CD4-positive, alpha-beta T cell treated with Interleukin-15 for 4 hours (primary cell): ENCODE measurements at places on chromosomes 12 and 14.

DNA sequence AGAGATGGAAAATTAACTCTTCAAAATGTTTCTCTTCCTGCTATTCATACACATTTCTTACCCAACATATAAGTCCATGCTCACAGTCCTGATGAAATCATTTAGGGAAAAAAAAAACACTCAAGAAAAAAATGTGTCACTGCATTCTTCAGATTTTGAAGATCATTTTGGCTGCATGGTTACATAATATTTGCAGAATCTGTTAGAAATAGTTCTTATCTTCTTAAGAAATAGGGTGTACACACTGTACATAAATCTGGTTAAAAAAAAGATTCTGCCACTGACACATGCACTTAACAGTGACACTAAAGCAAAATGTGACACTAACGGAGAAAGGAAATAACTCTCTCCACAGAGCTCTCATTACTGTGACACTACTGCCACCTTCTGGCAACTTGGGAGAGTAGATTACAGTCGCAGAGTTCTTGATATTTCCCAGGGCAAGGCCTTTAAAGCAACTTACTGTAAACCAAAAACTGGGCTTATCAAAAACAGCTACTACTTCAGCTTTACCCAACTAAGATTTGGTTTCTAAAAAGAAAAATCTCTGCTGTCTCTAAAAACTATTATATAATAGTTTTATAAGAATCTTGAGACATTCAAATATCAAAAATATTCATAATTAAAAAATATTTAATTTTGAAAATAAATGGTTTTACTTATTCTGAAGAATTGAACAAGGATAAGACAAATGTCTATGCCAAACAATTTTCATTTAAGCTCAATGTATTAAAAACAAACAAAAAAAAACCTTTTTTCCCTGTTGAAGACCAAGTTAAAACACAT is 65.0 kb downstream of the SETD3 start:
- DNase-seq = peak; percentile 84

GRCh38 chr12:22551624-22552023 is 7.3 kb upstream of the C2CD5 start:
- DNase-seq = no peak

DNA sequence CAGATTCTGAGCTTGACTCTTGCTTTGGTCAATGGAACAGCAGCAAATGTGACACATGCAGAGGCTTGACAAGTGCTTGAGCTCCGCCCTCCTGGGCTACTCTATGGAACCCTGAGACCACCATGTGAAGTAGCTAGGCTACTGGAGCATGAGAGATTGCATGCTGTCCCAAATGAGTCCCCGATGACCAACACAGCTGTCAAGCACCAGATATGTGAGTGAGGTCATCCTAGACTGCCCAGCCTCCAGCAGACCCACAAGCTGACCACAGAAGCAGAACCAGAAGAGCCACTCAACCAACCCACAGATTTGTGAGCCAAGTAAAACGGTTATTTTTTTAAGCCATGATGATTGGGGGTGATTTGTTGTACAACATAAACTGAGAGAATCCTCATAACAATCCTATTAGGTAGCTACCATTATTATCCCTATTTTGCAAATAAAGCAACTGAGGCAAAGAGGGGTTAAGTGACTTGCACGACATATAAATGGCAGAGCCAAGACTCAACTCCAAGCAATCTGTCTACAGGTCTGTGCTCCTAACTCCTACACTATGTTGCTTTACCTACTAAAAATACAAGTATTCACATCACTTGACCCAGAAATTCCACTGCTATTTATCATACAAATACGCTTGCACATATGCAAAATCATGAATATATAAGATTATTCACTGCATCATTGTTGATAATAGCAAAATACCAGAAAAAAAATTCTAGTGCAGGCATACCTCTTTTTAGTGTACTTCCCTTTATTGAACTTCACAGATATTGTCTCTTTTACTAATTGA is 136.2 kb downstream of the NDUFA12 start:
- DNase-seq = no peak

- no peak for DNase-seq
These were observed 184.3 kb downstream of the CCDC91 start for GRCh38 chr12:28374556-28374955.

GRCh38 chr12:3236345-3237187 is 159.4 kb downstream of the TSPAN9 start:
- DNase-seq = no peak

- no peak for DNase-seq
These were observed 4.3 kb downstream of the RNF212B start for GRCh38 chr14:23242076-23242475.

- DNase-seq = no peak
These were observed 164.3 kb downstream of the KTN1 start for GRCh38 chr14:55744321-55744720.

- DNase-seq = no peak
These were observed 3.0 kb downstream of the NAB2 start for GRCh38 chr12:57091638-57092528.

GRCh38 chr12:128994856-128995255 is 141.6 kb downstream of the GLT1D1 start:
- DNase-seq = no peak

DNA sequence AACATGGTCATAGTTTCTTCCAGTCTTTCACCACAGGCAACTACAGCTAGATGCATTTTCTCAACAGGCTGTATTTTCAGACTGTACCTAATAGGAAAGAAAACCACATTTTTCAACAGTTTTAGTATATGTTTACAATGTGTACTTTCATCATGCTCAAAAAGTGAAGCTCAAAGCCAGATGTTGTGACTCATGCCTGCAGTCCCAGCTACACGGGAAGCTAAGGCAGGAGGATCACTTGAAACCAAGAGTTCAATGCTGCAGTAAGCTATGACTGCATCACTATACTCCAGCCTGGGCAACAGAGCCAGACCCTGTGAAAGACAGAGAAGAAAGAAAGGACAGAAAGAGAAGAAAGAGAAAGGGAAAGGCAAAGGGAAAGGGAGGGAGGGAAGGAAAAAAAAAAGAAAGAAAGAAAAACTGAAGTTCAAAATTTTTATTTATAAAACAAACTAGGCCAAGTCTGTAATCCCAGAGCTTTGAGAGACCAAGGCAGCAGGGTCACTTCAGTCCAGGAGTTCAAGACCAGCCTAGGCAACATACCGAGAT is 25.5 kb downstream of the GXYLT1 start:
- DNase-seq = no peak

- no peak for DNase-seq
These were observed 18.2 kb upstream of the CACNA2D4 start for GRCh38 chr12:1936406-1937320.

DNA sequence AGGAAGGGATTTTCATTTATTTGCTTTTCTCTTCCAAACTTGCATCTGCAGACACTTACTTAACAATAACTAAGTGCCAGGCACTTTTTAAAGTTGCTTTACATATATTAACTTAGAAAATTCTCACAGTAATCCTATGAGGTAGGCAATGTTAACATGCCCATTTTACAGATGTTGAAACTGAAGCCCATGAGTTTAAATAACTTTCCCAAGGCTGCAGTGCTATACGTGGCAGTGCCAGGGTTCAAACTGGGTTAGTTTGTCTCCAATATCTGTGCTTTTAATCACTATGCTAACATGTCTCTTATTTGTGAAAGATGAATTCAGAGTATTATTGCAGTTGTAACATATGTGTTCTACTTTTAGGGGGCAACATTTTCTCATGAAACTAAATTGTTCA is 29.9 kb downstream of the PUS7L start:
- DNase-seq = no peak

- DNase-seq = no peak
These were observed 101.2 kb downstream of the AKAP6 start for GRCh38 chr14:32430326-32430725.

DNA sequence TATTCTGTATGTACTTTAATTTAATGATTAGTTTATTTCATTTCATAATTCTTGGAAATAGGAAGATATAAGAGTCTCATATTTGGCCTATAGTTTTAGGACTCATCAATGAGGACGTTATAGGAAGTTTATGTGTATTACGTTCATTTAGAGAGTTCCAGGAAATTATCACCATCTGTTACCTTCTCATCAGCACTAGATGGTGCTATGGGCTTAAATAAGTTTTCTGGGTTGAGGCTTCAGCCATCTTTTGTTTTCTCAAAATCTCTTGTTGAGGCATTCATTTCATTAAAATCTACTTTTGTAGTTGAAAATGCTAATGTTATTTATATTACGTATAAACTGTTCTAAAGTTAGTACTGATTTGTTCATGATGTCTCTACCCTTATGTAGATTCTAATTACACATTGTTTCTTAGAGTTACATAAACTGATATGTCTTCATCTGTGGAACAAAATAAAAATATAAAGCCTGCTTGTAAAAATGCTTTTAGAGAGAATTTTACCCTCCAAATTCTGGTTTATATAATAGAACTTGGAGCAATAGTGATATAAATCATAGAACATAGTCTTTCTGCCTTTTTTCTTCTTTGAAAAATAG is 89.2 kb downstream of the CFAP54 start:
- peak; percentile 60 for DNase-seq

DNA sequence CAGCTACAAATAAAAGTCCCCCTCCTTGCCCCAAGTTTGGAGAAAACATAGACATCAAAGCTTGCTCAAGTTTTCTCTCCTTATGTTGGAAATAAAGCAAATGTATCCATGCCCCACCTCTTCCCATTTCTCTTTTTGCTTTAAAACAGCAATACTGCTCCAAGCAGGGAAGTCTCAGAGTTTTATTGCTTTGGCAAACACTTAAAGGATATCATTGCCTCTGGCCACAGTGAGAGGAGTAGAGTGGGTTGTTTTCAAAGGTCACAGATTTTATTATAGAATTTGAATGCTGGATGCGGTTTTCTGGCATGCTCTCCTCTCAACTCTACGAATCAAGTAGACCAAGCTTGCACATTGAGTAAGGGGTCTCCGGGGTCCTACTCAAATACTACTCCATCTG is 149.7 kb downstream of the TTC7B start:
- no peak for DNase-seq

GRCh38 chr14:63457498-63457897 is 85.7 kb downstream of the PPP2R5E start:
- no peak for DNase-seq
